Head of caudate nucleus (tissue), 42 donors: ENCODE measurements at places on chromosomes 7 and 10.

DNA sequence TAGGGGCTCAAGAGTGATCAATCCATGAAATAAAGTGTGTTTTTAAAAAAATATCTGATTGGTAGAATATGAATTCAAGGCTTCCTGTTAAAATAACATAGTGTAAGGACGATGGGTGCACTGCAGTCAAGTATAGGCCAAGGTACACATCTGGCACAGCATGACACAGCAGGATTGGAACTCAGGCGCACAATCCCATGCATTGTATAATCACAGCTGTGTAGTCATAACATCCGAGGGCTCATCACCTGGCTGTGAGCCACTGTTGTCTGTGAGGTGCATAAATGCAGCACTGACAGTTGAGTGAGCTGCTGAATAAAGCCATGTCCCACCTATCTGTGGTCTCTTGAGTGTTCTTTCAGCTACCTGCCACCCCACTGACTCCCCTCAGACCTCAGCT is 142.3 kb upstream of the HPS1 start:
- peak; percentile 57 for DNase-seq

DNA sequence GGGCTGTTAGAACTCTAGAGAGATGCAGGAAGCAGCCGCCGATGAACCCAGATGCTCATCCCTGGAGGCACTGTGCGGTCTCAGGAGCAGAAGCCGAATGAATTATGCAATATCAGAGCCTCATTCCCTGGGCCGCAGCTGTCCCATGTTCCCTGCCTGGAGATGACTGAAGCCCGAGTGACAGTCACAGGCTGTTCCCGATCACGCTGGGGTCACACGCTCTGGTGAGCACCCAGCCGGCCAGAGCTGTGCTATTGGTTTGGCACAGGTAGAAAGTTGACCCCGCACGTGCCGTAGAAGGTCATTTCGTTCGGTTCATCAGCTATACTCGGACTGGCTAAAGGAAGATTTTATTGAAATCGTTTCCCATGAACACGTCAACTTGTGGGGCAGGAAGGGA is 140.5 kb upstream of the SH2B2 start:
- DNase-seq = peak; percentile 43

DNA sequence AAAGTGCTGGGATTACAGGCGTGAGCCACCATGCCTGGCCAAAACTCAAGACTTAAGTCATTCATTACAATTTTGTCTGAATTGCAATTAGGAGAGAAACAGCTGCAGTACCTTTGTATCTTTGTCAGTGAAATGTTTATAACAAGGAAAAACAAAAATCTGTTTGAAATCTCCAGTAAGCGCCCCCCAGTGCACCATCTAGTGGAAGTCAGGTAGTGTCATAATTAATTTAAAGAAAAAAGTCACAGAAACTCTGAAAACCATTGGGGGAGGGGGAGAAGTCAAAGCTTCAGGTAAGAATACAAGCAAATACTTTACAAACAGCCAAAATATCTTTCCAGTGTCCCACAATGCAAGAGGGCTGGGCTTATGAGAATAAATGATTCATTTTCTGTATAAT is 2.8 kb downstream of the MPP7 start:
- no peak for DNase-seq

- no peak for DNase-seq
Observed at GRCh38 chr10:97598407-97599271, 9.1 kb downstream of the C10orf62 start.

GRCh38 chr10:30737931-30738391 is 108.4 kb upstream of the LYZL2 start:
- DNase-seq = no peak

GRCh38 chr10:110141185-110141584 is 66.2 kb upstream of the MXI1 start:
- DNase-seq = no peak

DNA sequence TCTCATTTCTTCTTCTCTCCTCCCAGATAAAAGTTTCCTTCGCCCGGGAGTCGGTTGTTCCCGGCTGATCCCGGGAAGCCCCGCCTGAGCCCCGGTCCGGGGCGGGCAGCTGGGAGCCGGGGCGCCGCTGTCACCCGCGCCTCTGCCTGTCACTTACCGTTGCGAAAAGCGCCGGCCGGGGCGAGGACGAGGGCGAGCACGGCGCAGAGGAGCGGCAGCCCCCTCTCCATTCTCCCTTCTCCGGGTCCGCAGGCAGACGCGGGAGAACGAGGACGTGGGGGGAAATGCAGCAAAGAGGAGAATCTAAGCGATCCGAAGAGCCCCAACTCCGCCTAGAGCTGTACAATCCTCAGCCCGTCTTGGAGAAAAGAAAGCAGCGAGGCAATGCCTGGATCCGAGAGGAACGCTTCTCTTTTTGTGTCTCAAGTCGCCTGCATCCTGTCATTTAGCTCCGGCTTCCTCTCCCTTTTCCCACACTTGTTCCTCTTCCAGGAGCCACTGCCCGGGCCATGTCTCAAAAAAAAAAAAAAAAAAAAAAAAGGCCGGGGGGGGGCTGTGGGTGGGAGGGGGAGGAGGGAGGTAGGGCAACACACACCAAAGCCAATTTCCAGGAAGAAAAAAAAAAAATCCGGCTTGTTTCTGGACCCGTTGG is at the start of gene NRP1:
Gene NRP1 (minus strand): TSS at position 515 of the 652 bp plus-strand sequence. CDS start 285 bp downstream, at position 230.
- peak; percentile 13 for DNase-seq

DNA sequence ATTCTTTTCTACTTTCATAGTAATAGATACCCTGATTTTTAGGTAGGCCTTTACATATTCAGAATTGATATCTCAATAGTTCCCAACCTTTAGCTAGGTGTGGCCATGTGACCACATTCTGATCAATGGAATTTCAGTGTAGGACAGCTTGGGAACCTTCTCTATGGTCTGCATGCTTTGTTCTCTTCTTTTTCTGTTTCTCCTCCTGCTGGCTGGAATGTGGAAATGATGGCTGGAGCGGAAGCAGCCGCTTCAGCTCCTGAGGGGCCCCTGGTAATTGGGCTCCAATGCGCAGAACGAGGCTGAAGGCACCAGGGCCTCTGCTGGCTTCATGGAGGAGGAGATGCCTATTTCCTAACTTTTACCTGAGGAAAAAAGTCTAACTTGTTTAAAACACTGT is 152.6 kb downstream of the ZMYND11 start:
- DNase-seq = no peak

DNA sequence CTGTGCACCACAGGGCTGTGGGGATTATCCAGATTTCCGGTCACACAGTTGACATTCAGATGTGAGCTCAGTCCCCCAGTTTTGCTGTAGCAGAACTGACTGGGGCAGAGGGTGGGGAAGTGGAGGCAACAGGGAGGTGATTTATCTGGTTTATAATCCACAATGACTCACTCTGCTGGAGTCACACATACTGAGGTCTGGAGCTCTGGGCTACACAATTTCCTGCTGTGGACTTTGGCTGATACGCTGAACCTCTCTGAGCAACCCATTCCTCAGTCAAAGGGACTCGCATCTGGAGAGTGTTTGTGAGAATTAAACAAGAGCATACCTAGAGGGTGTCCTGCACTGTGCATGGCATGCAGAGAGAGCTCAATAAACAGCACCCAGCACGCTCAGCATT is 64.8 kb upstream of the PLPP4 start:
- no peak for DNase-seq

- no peak for DNase-seq
Observed at GRCh38 chr7:92750447-92750839, 85.9 kb downstream of the CDK6 start.

GRCh38 chr7:155395176-155395797 is 62.6 kb upstream of the EN2 start:
- peak; percentile 62 for DNase-seq

DNA sequence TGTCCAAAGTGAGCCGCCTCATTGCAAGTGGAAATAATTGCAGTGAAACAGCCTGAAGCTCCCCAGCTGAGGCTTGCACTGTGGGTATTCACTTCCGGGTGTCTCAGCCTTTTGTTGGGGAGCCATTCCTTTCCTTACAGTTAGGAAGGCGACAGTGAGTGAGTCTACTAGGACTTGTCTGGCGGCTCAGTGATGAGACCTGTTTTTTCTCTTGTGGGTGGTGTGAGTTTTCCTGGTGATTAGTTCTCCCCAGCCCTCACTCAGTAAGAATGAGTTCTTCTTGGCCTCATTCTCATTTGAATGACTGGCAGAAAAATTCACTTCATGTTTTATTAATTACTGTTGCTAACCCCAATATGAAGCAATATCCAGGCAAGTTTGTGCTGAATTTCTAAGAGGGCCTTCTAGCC is 2.6 kb downstream of the PGAM1 start:
- DNase-seq = no peak

- peak; percentile 51 for DNase-seq
Observed at GRCh38 chr10:3067118-3067858, at the start of gene PFKP. TSS of gene PFKP (plus strand) at chr10:3067548. CDS start at chr10:3067596, 48 bp downstream.

GRCh38 chr7:146635205-146636032 is 518.8 kb downstream of the CNTNAP2 start:
- no peak for DNase-seq

DNA sequence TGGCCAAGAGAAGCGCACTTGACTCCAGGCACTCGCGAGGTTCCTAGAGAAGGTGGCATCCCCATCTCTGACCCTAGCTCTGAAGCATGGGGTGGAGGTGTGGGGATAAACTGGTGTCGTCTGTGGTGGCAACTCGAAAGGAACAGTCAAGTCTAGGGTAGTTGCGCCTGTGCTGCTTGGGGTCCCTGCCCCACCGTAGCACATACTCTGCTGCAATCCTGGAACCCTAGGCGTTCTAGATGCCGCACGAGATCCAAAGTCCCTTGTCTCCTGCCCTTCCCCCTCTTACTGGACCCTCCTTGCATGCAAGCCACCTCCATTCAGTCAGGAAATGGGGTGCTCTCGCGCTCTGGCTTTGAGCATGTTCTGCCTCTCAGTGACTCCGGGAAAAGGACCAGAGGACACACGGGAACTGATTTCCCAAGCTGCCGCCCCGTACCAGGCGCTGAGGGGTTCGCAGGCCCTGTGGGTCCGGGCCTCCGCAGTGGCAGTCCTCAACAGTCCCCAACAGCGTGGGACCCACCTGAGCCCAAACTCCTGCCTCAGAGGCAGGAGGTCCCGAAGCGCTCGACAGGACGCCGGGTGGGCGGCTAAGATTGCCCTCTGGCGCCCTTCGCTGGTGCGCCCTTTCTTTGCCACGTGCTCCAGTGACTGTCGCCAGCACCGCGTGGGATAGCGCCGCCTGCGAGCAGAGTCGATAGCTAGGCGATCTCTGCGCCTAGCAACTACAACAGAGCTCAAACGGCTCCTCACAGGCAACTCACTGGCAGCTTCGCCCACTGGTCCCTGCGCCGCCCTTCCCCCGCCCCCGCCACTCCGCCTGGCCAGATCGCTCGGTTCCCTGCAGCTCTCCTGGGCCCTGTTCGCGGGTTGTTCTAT is 452.0 kb downstream of the REEP3 start:
- DNase-seq = no peak

GRCh38 chr7:132309102-132309805 is 267.0 kb downstream of the PLXNA4 start:
- no peak for DNase-seq

DNA sequence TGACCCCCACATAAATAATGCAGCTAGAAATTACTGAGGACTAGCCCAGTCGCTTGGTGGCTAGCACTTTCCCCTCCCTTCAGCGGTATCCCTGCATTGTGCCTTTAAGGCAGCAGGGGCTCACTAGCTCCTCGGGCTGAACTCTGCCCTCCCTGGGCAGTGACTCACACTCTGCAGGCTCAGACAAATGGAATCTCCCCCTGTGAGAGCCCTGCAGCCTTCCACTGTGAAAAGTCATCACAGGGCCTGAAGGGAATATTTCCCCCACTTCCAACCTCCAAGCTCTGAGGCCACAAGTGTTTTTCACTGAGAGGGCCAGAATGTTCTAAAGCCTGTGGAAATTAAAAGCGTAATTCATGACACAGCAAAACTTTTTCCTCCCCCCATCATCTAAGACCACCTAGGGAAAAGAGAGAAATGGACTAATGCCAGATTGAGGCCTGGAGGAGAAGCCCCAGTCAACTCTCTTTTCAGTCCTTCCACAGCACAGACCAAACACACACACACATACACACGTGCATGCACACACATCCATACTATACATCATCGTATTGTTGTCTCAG is 93.6 kb upstream of the COL1A2 start:
- no peak for DNase-seq

DNA sequence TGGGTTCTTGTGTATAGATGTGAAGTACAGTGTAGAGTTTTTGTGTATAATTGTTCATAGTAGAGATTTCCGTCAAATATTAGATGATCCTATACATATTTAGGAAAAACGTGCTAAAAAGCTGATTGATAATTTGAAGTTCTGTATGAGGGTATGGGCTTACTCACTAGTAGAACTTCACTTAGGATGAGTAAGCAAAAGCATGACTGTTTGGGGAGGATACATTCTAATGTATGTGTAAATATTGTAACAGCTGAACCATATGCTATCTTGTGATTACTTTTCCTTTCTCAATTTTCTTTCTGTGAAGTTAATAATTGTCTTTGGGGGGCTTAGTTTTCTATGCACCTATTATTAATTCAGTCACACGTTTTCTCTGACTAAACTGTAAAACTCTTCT is 53.2 kb upstream of the PDK4 start:
- no peak for DNase-seq

- DNase-seq = peak; percentile 74
Observed at GRCh38 chr7:111090846-111091245, at the start of gene LRRN3. TSS of gene LRRN3 (plus strand) at chr7:111091127. CDS start at chr7:111122773, 31,646 bp downstream.

DNA sequence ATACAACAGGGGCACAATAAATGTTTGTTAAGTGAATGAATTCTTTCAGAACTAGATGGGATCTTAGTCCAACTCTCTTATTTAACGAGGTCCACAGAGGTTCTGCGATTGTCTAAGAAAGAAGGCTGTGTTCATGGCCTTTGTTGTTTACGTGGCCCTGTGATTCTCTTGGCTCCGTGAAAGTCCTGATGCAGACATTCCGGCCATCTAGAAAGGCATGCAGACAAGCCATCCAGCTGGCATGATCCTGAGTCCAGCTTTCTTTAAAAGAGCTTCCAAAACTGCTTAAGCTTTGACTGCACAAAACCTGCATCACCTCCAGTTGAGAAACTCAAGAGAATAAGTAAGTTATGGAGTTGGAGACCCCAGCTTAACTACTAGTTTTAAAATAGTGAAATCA is 26.0 kb downstream of the EGFR start:
- DNase-seq = no peak

DNA sequence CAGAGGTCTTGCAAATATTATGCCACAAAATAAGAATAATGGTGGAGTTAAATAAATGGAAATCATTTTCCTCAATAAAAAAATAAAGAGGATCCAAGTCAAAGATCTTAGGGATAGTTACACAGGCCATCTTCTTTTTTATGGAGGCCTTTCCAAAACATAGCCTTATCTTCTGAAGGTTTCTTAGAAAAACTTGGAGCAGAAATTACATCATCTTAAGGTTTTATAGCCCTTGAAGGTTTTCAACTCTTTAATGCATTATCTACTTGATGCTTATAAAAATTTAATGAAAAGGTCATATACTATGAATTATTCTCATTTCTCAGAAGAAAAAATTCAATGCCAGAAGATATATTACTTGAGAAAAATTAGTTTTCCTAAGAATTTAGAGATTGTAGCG is 94.2 kb upstream of the LAMB4 start:
- no peak for DNase-seq
